Mesenteric fat pad (tissue), 1 donor: ENCODE measurements at places on chromosomes 1 and 21. TPM values are rescaled to one million over a fixed set of nuclear protein-coding genes. Genes with fewer than 3 reads are reported as not detected.

NHLH1 gene
- 0.42 TPM for total RNA-seq

EPHB2 gene
- 5.7 TPM for total RNA-seq

PEAR1 gene
- 17.7 TPM for total RNA-seq

PPFIA4 gene
- total RNA-seq = 0.55 TPM

CIART gene
- 3.5 TPM for total RNA-seq

ADCY10 gene
- total RNA-seq = 0.55 TPM

GBP6 gene
- total RNA-seq = not detected

SMIM1 gene
- 3.7 TPM for total RNA-seq

RUNX3 gene
- 3.4 TPM for total RNA-seq

HUNK gene
- 0.55 TPM for total RNA-seq

HEYL gene
- total RNA-seq = 9.4 TPM

IFNLR1 gene
- total RNA-seq = 0.22 TPM

KRTAP19-3 gene
- total RNA-seq = not detected

ZNF648 gene
- total RNA-seq = not detected

KRTCAP2 gene
- 155 TPM for total RNA-seq

SLAMF9 gene
- total RNA-seq = not detected

FAM43B gene
- total RNA-seq = 0.87 TPM

TMCO1 gene
- 78.2 TPM for total RNA-seq

BSND gene
- total RNA-seq = not detected

LCE6A gene
- not detected for total RNA-seq

CDCP2 gene
- total RNA-seq = 0.19 TPM

E2F2 gene
- total RNA-seq = 0.29 TPM

CLDN19 gene
- total RNA-seq = not detected
